AG09309 (cell line): ENCODE measurements at places on chromosomes 7 and 10.

DNA sequence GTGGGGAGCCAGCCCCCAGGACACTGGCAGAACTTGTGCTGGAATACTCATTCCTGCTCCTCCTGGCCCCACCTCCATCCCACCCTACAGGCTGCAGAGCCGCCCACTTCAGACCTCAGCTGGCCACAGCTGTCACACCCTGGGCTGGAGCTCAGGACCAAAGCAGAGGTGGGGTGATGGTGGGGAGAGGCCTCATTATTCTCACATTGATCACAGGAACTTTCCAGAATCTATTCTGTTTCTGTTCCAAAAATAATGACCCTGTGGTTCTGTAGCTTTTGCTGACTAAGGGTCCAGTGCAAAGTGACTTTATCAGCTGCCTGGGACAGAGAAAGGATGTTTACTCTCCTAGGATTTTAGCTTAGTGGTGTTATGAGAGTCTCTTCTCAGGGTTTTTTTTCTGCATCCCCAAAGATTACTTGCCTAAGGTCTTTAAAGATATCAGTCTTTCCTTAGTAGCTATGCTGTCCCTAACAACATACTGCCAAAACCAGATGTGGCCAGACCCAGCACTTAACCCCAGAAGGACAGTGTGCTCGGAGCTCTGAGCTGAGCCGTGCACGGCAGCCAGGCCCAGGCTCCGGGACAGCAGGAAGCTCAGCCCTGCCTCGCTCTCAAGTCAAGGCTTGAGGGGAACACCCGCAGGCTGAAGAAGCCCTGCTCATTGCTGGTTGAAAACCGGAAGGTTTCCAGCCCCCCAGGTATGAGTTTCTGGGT lies 223.3 kb downstream of the MLLT10 start:
- no peak for DNase-seq

DNA sequence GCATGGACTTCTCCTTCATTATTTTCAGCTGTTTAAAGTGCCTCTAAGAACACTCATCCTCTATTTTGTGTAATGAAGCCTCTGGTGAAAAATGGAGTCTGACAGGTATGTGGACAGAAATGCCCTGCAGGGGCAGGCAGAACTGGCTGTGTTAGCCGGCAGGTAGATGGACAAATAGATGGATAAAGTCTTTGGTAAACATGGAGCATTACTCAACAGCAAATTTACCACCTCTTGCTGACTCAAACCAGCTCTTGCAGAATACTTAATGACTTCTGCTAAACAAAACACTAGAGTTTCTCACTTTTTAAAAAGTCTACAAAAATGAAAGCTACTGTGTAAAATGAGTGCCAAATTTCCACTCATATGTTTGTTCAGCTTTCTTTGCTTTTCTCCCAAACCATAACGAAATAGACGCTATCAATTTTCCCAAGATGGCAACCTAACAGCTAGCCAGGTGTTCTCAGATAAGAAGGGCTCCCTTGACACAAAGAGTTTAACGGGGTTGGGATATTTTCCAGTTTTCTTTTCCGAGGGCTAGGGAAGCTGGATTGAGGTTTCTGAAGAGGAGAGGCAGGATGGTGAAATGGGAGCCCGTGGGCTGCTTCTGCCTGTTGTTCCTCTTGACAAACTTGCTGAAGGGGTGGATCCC lies 71.9 kb upstream of the HABP2 start:
- DNase-seq = no peak

DNA sequence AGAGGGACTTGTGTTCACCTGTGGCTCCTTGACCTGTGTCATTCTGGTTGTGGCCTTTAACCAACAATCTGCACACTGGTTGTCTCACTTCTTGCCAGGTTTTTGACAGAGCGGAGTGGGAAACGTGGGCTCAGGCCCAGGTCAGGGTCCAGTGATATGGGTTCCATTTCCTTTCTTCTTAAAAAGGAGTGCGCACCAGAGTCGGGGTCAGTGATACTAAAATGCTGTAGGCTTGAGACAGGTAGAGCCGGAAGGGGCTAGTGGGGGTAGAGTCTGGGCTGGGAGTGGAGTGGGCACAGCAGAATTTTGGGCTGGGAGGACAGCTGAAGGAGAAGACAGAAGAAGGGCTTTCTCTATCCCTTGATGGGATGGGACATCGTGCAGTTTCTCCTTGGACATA lies 61.2 kb downstream of the SH2D4B start:
- no peak for DNase-seq

DNA sequence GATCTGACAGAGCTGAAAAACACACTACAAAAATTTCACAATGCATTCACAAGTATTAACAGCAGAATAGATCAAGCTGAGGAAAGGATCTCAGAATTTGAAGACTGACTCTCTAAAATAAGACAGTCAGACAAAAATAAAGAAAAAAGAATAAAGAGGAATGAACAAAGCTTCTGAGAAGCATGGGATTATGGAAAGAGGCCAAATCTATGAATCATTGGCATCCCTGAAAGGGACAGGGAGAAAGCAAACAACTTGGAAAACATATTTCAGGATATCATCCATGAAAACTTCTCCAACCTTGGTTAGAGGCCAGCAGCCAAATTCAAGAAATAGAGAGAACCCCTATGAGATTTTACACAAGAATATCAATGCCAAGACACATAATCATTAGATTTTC lies 804.8 kb upstream of the IGFBP3 start:
- no peak for DNase-seq

- DNase-seq = no peak
Measured at GRCh38 chr10:65753532-65753931, 1172.3 kb upstream of the LRRTM3 start.

GRCh38 chr7:111763221-111763801 lies 201.0 kb upstream of the IMMP2L start:
- peak; percentile 29 for DNase-seq

- DNase-seq = no peak
Measured at GRCh38 chr10:106982268-106982667, 182.2 kb downstream of the SORCS1 start.

GRCh38 chr7:88229302-88229995 lies 9.6 kb upstream of the SRI start:
- no peak for DNase-seq

DNA sequence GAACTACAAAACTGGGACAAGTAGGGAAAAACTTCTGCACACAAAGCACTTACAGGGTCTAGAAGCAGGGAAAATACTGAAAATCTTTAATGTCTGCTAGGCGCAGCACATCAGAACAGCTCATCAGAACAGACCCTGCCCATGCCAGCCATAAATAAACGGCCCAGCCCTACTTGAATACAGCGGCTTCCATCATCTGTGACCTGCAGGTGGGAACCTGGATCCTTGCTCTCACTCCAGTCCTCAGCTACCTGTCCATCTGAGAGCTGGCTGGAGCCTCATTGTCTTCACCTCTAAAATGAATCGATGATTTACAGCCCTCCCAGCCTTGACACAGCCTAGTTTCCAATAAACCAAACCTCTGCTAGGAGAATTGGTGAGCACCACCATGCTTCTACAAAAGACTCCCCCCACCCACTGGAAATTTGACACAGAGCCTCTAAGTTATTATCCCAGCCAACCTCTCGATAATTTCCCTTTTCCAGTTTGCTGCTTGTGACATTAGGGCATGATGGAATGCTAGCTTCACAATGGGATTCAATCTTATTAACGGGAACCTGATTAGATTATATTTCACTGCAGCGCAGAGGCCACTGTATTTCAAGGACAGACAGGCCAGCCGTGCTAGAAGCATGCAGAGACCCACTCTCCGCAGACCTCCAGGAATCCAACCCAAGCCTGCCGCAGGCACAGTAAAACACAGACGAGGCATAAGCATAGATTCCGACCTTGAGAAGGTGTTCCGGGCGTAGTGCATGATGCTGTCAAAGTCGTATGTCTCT lies 61.6 kb upstream of the OPALIN start:
- no peak for DNase-seq

- no peak for DNase-seq
Measured at GRCh38 chr7:55052741-55053427, 34.1 kb downstream of the EGFR start.

GRCh38 chr7:150396851-150397260 lies 17.7 kb downstream of the ZNF775 start:
- no peak for DNase-seq

DNA sequence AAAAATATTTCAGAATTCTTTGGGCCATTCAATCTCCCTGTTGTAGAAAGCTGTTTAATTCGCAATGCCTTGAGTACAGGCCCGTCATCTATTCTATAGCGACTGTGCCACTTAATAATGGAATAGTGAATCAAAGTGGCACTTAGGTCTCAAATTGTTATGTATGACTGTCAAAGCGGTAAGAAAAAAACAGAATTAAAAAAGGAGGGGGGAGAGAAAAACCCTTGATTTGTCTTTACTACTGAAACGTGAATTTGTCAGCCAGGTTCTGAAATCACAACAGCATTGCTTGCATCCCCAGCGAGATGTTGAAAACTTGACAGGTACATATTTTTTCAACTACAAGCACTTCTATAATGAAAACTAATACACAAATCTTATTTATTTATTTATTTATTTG lies 320.9 kb downstream of the TFEC start:
- no peak for DNase-seq

DNA sequence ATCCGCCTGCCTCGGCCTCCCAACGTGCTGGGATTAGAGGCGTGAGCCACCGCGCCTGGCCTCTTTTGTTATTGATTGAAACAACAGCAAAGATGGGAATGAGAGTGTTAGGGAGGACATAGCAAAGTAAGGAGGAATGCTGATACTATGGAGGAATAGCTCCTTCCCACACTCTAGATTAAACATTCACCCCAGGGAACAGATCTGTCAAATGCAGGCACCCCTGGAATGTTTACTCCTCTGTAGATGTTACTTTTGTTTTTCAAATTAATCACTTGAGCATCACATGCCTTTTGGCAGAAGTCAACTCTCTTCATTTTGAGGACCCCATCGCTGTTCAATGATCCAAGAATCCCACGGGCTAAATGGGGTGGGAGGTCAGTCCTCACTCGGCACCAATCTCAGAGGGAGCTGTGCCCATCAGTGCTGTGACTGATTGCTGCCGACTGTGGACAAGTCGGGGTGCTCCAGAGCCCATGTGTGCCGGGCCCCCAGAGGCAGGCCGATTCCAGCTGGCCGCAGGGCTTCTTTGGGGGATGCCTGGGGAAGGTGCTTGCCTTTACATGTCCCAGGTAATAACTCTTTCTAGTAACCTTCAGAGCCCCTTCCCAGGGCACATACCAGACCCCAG lies 10.2 kb upstream of the COBL start:
- DNase-seq = no peak

DNA sequence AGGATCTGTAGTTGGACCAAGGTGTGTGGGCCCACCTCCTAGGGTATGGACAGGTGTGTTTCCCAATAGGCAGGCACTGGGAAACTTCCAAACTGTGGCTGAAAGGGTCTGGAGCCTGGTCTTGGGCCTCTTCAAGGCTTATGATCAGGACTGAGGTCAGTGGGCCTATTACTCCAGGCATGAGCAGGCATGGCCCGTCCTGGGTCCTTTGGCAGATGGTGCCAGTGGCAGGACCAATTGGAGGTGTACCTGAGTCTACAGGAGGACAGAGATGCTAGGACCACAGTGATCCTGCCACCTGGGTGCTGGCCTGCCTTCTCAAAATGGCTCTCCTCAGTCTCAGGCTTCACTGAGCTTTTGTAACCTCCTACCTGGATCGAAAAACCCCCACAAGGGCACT lies 95.4 kb downstream of the RAB18 start:
- no peak for DNase-seq

- DNase-seq = no peak
Measured at GRCh38 chr7:70210200-70210935, 612.1 kb downstream of the AUTS2 start.

GRCh38 chr10:48656914-48657305 lies 27.8 kb upstream of the WDFY4 start:
- DNase-seq = no peak

- no peak for DNase-seq
Measured at GRCh38 chr10:126508535-126509040, 120.3 kb upstream of the ADAM12 start.

DNA sequence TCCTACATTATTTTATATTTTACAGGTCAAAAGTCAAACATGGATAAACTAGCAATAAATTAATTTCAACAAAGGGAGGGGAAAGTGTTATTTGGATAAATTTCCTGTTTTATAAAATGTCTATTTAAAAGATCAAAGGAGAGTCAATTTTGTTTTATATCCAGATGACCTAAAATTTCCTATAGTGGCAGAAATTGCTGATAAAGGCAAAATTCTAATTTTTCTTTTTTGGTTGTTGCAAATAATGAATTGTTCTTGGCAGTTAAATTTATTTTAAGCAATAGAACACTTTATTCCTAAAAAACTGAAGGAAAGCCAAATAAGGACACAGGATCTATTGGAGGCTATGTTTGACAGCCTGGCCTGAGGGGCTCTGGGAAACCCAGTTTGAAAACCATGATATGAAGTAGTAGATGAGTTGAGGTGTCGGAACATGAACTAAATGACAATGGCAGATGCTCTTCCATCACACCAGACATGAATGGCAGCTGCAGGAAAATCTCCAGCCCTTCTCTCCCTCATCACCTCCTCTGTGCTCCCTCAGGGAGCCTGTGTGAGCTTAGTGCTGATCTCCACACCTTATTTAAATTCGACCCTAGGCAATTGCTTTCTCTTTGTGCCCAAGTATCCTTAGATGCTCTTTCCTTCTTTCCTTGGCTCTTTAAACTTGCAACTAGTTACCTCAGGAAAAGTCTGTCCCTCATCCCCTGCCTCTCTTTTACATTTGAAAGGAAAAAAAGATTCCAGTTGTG lies 395.0 kb downstream of the THSD7A start:
- DNase-seq = no peak

- no peak for DNase-seq
Measured at GRCh38 chr7:149626972-149627371, 129.4 kb upstream of the ZNF746 start.

- peak; percentile 4 for DNase-seq
Measured at GRCh38 chr10:90227217-90227656, 525.8 kb downstream of the KIF20B start.

GRCh38 chr10:125448596-125448995 lies 234.4 kb downstream of the TEX36 start:
- no peak for DNase-seq

DNA sequence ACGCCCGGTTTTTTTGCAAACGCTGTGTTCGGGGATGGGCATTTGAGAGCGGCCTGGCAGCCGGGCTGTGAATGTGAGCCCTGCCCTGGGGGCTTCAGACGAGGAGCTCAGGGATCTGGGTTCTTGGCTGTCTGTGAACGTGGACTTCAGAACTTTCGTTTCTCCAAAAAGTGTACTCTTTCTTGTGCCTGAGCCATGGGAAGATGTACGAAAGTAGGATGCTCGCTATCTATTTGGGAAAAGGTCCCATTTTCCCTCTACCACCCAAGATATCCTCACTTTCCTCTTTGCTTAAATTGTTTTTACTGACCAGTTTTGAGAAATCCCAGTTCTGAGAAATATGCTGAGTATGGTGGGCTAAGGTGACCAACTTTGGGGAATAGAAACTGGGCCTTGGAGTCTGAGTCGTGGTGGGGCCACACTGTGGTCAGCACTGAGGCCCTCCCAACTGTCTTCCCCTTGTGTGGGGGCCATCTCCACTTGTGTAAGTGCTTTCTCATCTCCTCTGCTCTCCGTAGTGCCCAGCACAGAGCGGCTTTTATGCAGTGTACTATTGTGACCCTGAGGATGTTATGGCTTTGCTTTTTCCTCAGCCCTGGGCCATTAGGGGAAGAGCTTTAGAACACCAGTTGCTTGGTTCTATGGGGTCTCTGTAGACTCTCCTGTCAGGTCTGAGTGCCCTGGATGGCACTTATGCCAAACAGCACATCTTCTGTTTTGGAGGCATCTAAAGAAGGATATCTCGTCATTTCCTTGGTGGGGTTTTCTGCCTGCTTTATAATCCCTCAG lies 918 bp downstream of the DBNL start:
- DNase-seq = no peak

- DNase-seq = no peak
Measured at GRCh38 chr7:8089036-8089780, 120.6 kb downstream of the GLCCI1 start.

GRCh38 chr7:26696161-26696560 lies 168.2 kb downstream of the SKAP2 start:
- DNase-seq = no peak
